ENCODE measurements at places on chromosomes 4 and X. TPM values are rescaled to one million over a fixed set of nuclear protein-coding genes. Genes with fewer than 3 reads are reported as not detected.

DNA sequence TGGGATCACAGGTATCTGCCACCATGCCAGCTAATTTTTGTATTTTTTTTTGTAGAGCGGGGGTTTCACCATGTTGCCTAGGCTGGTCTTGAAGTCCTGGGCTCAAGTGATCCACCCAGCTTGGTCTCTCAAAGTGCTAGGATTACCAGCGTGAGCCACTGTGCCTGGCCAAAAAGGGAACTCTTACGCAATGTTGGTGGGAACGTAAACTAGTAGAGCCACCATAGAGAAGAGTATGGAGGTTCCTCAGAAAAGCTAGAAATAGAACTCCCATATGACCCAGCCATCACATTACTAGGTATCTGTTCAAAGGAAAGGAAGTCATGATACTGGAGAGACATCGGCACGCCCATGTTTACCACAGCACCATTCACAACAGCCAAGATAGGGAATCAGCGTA is 85.9 kb downstream of the PRKX start:
- no peak for DNase-seq

DNA sequence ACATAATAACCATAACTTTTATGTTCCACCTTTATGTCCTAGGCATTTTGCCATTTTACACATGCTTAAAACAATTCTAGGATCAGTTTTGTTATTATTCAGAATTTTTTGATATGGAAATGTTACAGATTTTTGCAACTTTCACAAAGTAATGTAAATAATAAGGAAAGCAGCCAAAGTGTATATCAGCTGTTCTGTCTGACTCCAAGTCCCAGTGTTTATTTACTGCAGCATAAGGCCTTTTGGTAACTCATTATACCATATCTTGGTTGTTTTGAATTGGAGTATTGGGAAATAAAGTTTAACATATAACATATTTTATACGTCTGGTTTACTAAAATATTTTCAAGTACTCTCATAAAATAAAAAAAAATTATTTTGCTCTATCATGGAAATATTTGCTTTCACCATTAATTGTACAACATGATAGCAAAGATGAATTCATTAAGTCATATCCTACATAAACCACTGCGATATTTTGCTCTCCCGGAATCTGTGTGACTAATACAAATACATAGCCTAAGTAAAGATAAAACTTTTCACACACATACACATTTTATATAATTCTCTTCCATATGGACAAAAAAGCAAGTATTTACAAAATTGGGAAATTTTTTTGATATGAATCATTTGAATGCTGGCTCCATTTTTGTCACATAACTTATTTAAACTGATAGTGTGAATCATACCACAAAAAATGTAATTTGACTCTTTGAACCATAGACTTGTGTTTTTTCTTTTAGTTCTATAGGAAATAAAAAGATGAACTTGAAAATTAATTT is 399.0 kb downstream of the PABPC4L start:
- DNase-seq, result no peak

DNA sequence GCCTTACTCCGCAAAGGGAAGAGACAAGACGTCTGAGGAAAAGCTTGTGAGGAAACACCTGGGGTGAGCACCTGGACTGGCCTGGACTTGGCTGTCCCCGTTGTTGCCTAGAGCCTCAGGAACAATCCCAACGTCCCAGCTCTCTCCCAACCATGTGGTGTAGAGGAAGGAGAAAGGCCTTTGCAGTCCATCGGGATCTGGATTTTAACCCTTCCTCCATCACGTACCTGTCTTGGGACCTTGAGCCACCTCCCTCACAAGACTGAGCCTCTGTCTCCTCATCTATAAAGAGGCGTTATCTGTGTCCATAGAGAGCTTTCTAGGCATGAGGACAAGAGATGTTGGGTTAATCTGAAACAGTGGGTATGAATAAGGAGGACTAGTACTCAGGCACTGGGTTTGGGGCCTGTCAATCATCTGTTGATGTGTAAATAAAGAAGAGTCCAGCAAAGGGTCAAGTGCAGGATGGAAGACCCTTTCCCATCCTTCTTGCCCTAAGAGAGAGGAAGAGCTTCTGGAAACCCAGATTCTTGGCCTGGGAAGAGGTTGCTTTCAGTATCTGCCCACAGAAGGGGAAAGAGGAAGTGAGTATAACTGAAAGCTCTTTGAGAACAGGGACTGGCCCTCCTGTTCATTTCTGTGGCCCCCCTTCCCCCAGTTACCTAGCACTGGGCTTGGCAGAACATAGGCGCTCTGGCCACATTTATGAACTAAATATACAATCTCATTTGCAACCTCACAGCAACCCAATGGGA is 137.1 kb downstream of the PJA1 start:
- DNase-seq, result no peak

GRCh38 chr4:23782778-23783437 is 106.9 kb downstream of the PPARGC1A start:
- no peak for DNase-seq

GRCh38 chr4:7876201-7876875 is 63.3 kb downstream of the AFAP1 start:
- no peak for DNase-seq

SSX2B gene
- total RNA-seq, result 0.42 TPM

UGT2A1 gene
- total RNA-seq, result not detected

DNA sequence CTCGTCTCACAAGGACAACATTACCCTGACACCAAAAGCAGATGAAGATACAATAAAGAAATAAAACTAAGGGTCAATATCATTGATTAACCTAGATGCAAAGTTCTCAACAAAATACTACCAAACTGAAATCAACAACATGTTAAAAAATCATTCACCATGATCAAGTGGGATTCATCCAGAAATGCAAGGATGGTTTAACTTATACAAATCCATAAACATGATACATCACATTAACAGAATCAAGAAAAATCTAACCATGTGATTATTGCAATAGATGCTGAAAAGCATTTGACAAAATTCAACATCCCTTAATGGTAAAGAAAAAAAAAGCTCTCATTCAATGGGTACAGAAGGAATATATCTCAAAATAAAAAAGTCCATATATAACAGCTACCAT is 514.9 kb downstream of the TMA16 start:
- DNase-seq, result no peak

Data from HCT116 (cell line).